ENCODE measurements at places on chromosomes 6 and 20. TPM values are rescaled to one million over a fixed set of nuclear protein-coding genes. Genes with fewer than 3 reads are reported as not detected.

DNA sequence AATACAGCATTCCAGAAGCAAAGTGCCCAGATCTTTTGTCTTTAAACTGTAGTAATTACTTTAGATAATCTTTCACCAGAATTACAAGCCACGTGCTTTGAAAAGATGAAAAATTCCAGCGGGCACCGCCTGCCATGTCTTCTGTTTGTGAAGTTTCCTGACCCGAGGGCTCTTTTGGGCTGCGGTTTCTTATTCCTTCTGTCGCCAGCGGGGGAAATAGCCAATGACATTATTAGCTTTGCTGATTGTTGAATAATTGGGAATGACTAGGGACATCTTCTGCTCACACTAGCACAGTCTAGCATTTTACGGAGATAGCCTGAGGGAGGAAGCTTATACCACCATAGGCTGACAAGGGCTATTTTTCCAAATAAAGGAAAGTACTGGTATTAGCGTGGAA is 124.7 kb downstream of the SAMD5 start:
- DNase-seq, result no peak

Gene TPBG
- 29.6 TPM for total RNA-seq

GRCh38 chr6:154969796-154970195 is 25.3 kb upstream of the TIAM2 start:
- DNase-seq, result no peak

GRCh38 chr6:68636666-68637065 is 1.6 kb downstream of the ADGRB3 start:
- DNase-seq, result no peak

Gene UNC5CL
- 3.3 TPM for total RNA-seq

Gene HDGFL1
- total RNA-seq, result not detected

DNA sequence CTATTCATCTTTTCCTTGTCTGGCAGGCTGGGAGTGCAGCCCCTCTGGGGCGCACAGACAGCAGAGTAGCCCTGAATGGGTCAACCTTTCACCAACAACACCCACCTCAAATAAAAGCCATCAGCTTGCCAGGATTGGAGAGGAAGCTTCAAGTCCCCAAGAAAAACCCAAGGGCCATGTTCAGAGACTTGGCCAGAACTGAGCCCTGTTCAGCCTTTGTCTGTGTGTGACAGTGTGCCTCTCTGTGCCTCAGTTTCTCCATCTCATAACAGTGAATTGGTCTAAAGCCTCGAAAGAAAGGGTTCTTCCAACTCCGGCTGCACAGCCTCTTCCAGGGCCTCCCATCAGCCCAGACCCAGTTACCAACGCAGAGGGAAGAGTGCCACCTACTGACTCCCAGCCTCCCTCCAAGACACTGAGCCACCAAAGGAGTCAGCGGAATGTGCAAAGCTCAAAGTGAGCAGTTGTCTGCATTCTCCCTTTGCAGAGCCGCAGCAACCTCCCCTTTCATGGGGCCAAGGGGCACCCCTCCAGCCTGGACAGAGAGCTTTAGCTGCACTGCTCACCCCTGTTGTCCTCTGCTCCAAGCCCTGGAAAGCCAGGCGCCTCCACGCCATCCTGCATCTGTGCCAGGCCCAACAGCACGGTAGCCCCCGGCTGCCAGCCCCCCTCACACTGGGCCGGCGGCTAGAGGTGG is 82.7 kb upstream of the TOP1 start:
- DNase-seq, result peak; percentile 73

- no peak for DNase-seq
Measured at GRCh38 chr6:130778946-130779657, 48.1 kb upstream of the SMLR1 start.

- DNase-seq, result no peak
Measured at GRCh38 chr20:64104667-64105451, 2.5 kb downstream of the NPBWR2 start.

Gene ZNF334
- total RNA-seq, result 18.7 TPM

Gene TSPYL4
- total RNA-seq, result 15.3 TPM

GRCh38 chr20:4091490-4092479 is 76.4 kb upstream of the RNF24 start:
- peak; percentile 82 for DNase-seq

DNA sequence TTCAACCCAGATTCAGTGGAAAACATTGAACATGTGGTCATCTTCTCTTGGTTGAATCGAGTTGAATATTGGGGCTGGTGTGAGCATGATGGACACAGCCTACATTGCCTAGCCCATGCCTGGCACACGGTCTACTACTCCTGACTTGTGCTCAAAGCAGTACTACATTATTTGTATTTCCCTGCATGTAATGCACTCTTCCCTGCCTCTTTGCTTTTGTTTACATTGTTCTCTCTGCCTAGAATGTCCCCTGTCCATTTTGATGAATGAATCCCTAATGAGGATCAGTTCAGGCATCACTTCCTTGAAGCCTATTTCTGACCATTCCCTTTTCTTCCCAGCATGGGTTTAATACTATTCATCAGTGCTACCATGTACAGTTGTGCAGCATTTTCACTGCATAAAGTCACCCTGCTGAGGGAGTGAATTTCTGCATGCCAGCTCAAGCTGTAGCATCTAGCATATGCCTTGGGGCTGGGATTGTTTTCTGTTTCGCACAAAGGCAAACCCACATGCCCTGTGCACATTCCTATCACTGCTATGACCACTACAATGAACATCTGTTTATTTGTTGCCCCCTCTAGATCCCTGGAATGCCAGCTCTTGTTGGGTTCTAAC is 75.3 kb upstream of the CCN6 start:
- DNase-seq, result no peak

DNA sequence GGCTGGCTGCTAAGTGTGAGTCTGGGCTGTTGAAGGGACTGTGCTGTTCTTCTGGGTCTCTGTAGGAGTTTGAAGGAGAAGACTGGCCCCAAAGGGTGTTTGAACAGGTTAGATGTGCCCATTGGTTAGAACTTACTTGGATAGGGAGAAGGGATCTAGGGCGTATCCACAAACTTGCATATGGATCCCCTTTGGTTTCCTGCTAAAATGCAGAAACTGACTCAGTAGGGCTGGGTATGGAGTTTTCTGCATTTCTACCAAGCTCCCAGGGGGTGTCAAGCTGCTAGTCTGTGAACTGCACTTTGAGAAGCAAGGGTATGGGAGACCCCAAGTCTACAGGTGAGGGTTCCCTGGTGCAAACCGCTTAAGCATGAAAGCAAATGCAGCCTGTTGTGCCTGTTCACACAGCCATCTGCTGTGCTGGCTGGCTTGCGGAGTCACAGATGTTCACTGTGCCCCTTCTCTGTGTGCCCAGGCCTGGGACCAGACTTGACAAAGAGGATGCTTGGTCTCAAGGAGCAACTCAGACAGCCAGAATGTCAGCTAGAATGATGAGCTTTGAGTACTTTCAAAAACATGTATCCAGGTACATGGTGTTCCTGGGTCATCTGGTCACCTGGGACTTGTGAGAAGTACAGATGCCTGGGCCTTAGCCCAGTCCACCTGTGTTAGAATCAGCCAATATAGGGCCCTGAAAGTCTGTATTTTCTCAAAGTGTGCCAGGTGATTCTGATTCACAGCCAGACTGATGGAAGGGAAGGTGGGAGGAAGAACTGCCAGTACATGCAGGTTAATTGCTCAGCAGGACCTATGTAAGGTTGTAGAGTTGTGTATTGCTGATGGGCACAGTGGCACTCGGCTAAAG is 7.4 kb downstream of the PPP1R16B start:
- DNase-seq, result no peak

DNA sequence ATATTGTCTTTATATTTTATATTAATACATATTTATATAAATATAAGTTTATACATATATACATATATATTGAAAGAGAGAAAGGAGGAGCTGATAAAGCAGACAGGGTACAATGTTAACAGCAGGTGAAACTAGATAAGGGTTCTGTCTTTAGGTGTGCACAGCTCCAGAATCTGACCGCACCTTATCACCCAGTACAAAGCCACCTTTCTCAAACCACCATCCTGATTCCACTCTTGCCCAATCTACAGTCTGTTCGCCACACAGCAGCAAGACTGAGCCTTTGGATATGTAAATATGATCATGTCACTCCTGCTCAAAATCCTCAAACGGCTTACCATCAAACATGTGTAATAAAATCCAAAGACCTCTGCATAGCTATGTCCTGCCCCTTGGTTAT is 34.7 kb upstream of the ASCC3 start:
- DNase-seq, result no peak

DNA sequence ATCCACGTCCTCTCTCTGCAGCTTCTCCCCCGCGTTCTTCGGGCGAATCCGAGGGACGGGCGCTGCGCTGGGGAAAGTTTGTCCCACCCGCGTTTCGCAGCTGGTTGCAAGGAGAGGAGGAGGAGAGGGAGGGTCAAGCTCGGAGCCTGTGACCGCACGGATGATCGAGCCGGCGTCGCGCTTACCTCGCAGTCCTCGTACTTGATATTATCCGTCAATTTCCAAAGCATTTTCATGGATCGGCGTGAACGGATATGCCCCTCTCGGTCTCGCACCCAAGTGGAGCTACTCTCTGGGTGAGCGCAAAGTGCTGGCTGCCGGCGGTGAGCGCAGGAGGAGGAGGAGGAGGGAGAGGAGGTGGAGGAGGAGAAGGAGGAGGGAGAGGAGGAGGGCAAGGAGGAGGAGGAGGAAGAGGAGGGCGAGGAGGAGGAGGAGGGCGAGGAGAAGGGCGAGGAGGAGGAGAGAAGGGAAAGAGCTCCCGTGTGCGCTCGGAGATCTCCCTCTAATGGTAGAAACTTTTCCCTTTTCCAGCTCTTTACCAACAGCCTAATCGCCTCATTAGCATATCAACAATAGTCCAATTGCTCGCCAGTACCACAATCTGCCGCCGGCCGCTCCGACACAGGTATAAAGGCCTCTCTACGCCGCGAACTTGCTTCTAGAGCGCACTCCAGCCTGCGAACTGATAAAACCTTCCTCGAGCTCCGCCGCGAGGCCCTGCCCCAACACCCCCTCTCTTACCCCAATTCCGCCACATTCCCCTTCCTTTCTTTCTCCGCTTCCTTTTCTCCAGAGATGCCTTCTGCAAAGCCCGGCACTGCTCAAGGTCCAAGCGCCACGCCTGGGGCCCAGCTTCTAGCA is at the start of gene TFAP2A:
Gene TFAP2A, minus strand, starts transcription at position 319 of the 861 bp plus-strand sequence. Its CDS starts 83 bp downstream, at position 236.
- DNase-seq, result peak; percentile 70

Gene CTCFL
- total RNA-seq, result 0.70 TPM

DNA sequence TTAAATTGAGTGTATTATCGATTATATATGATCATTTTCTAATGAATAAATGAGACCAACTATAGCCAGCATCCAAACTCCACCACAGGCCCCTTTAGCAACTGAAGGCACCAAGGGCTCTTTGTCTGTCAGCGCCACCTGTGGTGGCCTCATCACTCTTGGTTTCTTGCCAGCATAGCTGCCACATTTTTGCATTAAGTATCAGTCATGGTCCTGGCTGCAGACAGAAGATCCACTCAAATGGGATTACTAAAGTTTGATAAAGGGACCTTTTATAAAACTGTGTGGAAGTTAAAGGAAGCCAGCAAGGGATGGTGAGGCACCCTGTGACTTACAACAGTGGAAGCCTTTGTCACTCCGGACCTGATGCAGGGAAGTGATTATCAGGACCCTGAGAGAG is 162.9 kb downstream of the C6orf118 start:
- no peak for DNase-seq

DNA sequence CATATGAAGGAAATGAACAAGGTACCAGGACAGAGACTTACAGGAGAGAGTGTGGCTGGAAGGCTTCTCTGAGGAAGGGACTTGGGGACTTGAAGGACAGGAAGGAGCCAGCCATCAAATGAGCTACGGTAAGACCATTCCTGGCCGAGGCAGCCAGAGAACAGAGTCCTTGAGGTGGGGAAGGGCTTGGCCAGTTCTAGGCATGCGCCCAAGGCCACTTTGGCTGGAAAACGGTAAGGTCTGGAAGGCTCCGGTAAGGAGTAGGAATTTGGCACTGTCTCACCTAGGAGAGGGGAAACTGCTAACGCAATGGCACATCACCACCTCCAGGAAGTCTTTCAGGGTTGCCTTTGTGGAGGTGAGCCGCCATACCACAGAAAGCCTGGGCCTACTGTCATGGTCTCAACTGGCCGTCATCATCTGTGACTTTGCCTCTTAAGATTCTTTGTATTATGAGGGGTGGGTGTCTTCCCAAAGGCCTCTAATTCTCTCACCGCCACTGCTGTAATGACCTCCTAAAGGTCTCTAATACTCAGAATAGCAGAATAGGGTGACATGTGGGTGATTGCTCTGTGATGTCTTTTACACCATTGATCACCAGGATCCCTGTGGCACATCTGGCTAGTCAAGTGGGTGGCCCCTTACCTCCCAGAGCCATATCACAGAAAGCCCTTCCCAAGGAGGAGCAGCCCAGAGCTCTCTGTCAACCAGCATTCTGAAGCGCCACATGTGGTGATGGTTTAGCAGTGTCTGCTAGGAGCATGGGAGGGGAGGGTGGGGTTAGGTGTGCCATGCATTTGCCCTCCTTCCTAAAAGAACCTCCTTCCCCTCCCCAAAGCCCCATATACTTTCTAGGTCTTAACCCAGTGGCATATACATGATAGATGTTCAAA is 17.7 kb upstream of the STX16 start:
- no peak for DNase-seq

DNA sequence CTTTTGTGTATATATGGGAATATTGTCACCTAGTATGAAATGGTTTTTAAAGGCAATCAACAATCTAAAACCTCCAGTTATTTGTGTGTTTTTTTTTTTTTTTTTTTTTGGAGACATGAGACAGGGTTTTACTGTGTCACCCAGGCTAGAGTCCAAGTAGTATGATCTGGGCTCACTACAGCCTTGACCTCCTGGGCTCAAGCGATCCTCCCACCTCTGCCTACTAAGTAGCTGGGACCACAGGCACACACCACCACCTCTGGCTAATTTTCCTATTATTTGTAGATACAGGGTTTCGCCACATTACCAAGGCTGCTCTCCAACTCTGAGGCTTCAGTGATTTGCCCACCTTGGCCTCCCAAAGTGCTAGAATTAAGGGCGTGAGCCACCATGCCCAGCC is 349.9 kb downstream of the UTRN start:
- DNase-seq, result no peak

DNA sequence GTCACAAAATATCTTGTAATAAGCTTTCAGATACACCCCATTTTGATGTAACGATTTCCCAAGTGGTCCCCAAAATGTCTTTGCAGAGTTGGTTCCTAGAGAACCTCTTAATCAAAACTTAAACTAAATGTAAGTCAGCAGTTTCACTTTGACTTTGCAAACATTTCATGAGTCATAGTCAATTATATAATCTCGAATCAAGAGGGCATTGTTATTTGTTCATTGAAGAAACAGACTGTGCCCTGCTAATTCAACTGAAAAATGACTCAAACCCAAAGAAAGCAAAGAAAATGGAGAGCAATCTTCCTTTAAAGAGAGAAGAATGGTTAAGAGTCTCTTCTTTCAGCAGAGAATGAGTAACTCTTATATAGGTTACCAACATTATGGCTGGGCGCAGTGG is 58.3 kb downstream of the IPCEF1 start:
- DNase-seq, result no peak
